ENCODE measurements at places on chromosomes 12 and 14. TPM values are rescaled to one million over a fixed set of nuclear protein-coding genes. Genes with fewer than 3 reads are reported as not detected.

- no peak for DNase-seq
These were observed 172.7 kb downstream of the FUT8 start for GRCh38 chr14:65585216-65585615.

GRCh38 chr12:64400041-64400440, 4.2 kb upstream of the XPOT start:
- DNase-seq = no peak

GRCh38 chr12:25808604-25809003, 149.9 kb upstream of the RASSF8 start:
- DNase-seq = no peak

GRCh38 chr14:99876406-99876805, 83.2 kb downstream of the EML1 start:
- DNase-seq = no peak

GRCh38 chr14:89085231-89085731, 260.8 kb downstream of the TTC8 start:
- no peak for DNase-seq

DNA sequence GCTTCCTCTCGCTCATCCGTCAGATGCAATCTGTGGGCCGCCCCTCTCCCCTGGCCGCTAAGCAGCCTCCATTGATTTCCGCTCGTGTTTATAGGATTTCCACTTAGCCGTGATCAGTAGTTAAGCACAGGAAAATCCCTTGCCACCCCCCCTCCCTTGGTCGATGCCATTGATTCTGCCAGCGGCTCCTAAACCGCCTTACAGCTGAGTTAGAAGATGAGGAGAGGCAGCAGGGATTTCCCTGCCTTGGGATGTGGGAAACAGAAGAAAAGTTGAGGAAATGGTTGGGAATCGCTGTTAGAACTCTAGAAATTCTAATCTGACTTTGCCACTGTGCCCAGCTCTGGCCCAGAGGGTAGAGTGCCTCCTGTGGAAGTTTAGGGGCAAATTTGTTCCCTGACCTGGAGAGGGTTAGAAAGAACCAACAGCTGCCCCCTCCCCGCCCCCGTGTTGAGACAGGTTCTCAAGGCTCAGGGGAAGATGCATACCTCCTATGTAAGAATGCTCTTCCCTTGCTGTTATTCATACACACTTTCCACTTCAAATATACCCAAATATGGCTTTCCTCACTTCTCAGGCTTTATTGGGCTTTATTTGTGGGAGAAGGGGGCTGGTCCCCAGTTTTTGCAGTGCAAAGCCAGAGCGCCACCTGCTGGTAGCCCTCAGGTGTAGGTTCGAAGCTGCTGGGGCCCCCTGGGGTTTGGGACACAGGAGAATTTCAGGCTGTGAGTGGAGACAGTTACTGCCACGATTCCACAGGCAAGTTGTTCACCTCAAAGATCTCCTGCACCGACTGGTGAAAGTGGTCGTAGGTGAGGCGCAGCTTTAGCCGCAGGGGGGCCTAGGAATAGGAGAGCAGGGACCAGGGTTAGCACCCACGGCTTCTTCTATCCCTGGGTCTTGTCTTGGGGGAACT, 3.2 kb downstream of the THTPA start:
- DNase-seq = no peak

GRCh38 chr14:84929834-84930233, 600.1 kb upstream of the FLRT2 start:
- no peak for DNase-seq

DNA sequence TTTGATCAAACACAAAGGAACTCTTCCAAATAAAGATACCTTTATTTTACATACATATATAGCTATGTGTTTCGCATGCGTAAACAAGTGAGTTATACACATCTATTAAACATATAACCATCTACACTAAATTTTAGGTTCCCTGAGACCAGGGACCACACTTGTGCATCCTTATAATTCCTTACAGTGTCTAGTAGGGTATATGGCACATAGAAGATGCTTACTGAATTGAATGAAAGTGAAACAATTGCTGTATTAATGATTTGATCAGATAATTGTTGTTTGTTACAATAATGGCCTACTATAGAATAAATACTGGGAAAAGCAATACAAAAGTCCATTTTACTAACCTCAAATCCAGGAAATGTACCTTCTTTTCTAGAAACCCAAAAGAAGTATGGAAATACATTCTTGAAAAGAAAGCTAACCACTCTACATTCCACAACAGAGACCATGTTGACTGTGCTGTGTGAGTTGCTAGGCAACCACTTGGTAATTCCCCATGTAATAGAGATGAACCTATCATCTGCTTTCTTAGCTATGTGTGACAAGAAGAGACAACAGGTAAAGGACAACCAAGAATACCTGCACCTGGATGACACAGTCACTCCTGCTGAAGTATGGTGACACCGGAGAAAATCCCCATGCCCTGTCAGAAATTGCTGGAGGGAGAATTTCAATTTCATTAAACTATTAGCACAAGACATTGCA, 11.9 kb upstream of the CIPC start:
- no peak for DNase-seq

DNA sequence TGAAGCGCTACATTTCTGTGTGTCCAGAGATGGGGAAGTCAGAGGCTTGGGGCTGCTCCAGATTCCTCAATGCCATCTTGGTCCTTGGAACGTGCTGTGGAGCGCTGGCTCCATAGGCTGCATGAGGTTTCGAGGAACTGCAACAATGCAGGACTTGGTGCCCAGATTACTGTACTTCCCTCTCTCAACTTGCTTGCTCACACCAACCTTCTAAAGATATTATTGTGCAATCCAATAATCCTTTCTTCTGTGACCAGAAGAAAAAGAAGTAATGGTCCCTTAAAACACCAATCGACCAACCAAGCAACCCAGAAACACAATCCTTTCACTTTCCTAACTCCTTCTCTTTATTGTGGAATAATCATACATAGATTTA, 3.7 kb downstream of the PRICKLE1 start:
- no peak for DNase-seq

GRCh38 chr14:39102969-39103957, at the start of gene SEC23A:
SEC23A (minus strand) TSS chr14:39103235; CDS start chr14:39096118, 7,117 bp downstream.
- DNase-seq = peak; percentile 72

DNA sequence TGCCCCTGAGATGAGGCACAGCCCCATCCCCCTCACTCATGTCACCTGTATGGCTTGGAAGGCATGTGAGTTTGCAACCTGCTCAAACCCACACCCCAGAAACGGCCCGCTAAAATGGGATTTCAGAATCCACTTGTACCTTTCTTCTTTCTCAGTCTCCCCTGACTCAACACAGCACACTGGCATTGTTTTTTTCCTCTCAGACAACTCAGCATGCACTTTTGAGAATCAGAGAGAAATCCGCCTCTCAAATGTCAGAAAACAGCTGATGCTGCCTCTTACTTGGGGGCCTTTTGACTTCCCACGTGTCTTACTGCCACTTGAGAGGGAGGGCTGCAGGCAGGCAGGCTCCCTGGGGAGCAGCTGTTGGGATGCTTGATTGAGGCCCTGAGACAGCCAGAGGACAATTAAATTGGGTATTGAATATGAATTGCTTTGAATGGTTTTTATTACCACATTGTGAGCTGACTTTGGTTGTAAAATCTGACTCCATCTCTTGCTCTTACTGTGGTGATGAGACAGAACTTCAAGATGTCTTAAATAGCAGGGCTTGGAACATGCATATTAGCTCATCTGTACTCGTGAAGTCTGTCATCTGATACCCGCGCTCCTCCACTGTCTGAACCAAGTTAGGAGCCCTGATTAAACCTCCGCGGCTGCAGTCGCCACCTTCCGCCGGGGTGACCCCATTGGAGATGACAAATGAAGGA, 96.6 kb downstream of the APAF1 start:
- DNase-seq = no peak

DNA sequence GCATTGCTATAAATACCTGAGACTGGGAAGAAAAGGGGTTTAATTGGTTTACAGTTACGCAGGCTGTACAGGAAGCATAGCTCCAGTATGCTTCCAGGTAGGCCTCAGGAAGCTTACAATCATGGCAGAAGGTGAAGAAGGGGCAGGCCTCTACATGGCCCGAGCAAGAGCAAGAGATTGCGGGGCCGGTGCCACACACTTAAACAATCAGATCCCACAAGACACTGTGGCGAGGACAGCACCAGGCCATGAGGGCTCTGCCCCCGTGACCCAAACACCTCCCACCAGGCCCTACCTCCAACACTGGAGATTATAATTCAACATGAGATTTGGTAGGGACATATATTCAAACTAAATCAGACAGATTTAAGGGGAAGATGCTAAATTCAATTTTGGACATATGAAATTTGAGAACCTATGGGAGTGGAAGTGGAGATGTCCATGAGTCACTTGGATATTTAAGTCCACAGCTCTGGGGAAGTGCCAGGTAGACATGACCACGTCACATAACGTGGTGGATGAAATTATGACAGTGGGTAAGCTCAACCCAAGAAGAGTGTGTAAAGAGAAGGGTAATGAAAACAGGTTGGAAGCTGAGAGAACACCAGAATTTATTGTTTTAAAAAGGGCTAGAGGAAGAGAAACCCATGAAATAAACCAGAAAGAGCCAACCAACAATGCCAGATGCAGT, 1.5 kb upstream of the LTA4H start:
- no peak for DNase-seq

The NFYB gene
- 120 TPM for polyA plus RNA-seq

The TTC9 gene
- 3.6 TPM for polyA plus RNA-seq

The CRIP1 gene
- polyA plus RNA-seq = 31.3 TPM

The RFLNA gene
- 7.0 TPM for polyA plus RNA-seq

The TMEM253 gene
- polyA plus RNA-seq = 0.47 TPM

The MYF5 gene
- polyA plus RNA-seq = not detected

The BLTP3B gene
- 20.5 TPM for polyA plus RNA-seq

All from left renal cortex interstitium (tissue), 4 donors.